ENCODE measurements at places on chromosomes 2 and 18.

DNA sequence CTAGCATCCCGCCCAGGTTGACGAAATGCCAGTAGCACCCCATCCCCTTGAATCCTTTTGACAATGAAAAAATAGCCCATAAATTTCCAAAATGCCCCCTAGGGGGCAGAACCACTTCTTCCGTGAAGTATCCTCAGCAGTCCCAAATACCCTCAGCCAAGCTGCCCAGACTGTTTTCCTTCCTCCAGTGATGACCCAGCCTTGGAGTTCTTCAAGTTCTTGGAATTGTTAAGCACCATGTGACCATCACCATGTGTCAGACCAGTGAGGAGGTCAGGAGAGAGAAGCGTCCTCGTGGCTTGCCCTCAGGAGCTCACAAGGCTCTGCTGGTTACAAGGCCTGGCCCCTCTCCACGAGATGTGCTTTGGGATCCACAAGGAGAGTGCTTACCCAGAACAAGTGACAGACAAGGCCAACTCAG lies 1.4 kb upstream of the SLC23A3 start:
- no peak for DNase-seq

- DNase-seq, result no peak
Observed at GRCh38 chr2:157946919-157947557, 70.9 kb upstream of the ACVR1 start.

GRCh38 chr2:205792908-205793307 lies 110.6 kb downstream of the NRP2 start:
- no peak for DNase-seq

DNA sequence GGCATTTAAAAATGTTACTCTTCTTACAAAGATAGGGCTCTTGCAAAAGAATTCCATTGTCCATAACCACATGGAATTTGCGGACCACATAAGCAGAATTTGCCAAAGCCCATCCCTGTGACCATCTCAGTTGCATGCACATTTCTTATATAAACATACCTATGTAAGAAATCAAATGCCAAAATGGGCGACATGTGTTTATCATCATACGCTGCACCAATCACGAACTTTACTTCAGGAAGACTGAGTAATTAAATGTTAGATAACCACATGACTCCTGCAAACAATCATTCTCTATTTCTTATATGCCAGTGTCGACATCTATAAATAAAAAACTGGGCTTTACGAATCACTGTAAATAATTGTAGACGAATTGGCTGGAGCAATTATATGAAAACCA lies 186.1 kb upstream of the RBMS1 start:
- DNase-seq, result no peak

GRCh38 chr2:106866641-106867040 lies 19.3 kb downstream of the ST6GAL2 start:
- DNase-seq, result no peak

DNA sequence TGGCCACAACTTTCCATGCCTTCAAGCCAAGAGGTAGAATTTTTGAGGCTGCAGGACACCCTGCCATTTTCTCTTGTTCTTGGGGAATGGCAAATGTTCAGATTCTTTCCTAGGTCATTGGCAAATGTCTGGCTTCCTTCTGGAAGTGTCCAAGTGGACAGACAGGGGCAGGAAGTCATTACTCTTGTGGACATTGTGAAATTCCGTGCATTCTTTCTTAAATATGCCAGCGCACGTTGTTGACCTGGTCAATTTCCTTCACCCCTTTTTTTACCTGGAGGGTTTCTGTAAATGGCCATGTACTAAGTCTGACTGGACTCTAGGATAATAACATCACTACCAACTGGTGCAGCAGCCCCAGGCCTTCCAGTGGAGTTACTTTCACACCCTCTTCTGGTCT lies 13.9 kb downstream of the ASB18 start:
- DNase-seq, result no peak

DNA sequence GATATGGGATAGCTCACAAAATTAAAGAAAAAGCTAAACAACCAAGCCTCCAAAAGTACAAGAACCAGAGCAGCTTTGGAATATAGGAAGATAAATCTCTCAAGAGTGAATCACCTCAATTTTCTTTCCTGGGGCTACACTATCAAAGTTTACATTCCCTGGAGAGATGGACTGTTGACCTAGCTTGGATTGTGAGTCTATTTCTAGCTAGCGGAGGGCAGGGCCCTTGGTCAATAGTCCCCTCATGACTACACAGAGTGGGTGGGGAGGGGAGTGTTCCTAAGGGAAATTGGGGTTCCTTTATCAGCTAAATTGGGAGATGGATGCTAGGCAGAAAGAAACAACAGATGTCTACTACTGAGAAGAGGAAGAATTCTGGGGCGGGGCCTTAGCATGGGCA lies 29.9 kb upstream of the EIF2AK3 start:
- DNase-seq, result no peak

- DNase-seq, result no peak
Observed at GRCh38 chr2:25491966-25492532, 150.3 kb upstream of the DNMT3A start.

DNA sequence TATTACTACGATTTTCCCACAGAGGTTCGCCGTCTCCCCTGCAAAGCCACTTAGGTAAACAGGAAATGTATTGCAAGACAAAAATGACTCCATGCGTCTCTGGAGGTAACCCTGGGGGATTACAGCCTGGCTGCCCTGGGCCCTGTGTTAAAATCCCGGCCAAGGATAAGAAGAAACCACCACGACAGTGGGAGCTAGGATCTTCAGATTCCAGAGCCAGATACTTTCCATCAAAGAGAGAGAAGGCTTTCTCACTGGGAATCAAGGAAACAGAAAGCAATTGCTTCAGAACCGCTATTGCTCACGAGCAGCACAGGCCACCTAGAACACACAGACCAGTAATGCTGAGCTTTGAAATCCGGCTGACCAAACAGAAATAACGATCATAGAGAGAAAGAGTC lies 97.9 kb upstream of the ZNF516 start:
- DNase-seq, result no peak

- DNase-seq, result no peak
Observed at GRCh38 chr2:217916504-217917254, 86.1 kb downstream of the TNS1 start.

GRCh38 chr2:34368304-34368703 lies 769.2 kb upstream of the FAM98A start:
- no peak for DNase-seq

DNA sequence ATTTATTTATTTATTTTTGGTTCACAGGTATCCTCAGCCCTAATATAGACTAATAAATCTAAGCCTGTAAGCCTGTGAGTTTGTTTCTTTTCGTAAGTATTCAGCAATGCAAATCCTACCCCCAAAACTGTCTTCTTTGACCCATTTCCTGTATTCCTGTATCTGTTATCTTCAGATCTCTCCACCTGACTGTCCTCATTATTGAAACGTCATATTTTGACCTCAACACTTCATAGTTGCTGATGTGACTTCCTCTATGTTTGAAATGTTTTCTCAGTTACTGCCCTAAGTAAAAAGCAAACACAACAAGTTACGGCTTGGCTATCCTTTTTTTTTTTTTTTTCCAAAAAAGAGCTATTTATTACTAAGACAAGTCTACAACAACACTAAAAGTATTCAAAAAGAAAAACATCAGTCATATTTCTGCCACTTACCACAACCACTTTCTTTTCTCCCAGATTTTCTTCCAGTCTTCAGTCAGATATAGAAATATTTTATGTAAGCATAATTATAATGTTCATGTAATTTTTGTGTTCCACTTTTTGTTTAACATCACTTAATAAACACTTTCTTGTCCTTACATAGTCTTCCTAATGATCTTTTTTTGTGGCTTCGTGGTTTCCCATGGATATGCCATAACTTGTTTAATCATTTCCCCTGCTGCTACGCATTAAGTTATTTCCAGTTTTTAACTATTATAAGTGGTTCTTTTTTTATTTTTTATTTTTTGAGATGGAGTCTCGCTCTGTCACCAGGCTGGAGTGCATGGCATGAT lies 45.0 kb upstream of the EML4 start:
- no peak for DNase-seq

GRCh38 chr2:226581661-226582060 lies 218.0 kb downstream of the IRS1 start:
- no peak for DNase-seq

GRCh38 chr2:28217042-28217740 lies 175.5 kb upstream of the FOSL2 start:
- no peak for DNase-seq

GRCh38 chr2:191922736-191923651 lies 76.1 kb upstream of the CAVIN2 start:
- DNase-seq, result peak; percentile 44

GRCh38 chr2:178513876-178514275 lies 33.6 kb downstream of the PLEKHA3 start:
- no peak for DNase-seq

GRCh38 chr2:159028776-159029175 lies 60.3 kb downstream of the TANC1 start:
- DNase-seq, result no peak

GRCh38 chr2:191148281-191148680 lies 2.5 kb downstream of the STAT4 start:
- no peak for DNase-seq

DNA sequence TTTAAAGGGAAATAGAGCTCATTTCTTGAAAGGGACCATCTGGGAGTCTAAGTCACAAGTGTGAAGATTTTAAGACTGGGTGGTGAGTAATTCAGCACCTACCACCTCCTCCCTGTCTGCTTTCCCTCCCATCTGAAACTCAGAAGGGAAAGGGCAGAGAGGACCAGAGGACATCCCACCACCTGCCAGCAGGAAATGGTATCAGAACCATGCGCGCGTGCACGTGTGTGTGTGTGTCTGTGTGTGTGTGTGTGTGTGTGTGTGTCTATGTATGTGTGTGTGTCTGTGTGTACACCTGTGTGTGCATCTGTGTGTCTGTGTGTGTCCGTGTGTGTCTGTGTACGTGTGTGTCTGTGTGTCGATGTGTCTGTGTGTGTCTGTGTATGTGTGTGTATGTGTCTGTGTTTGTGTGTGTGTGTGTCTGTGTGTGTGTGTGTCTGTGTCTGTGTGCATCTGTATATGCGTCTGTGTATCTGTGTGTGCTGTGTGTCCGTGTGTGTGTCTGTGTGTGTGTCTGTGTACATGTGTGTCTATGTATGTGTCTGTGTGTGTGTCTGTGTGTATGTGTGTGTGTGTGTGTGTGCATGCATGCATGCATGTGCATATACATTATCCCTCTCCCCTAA lies 76.8 kb downstream of the ZFP36L2 start:
- no peak for DNase-seq

DNA sequence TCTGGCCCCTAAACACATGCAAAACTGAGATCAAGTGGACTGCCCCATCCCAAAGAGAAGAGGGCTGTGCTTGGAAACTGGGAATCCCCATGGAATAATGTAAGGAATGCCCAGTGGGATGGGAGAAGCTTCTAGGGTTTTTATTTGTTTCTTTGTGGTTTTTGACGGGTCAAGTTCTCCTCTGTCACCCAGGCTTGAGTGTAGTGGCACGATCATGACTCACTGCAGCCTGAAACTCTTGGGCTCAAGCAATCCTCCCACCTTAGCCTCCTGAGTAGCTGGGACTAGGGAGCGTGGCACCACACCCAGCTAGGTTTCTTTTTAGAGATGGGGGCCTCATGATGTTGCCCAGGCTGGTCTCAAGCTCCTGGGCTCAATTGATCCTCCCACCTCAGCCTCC lies 101.7 kb upstream of the ZSWIM2 start:
- no peak for DNase-seq

DNA sequence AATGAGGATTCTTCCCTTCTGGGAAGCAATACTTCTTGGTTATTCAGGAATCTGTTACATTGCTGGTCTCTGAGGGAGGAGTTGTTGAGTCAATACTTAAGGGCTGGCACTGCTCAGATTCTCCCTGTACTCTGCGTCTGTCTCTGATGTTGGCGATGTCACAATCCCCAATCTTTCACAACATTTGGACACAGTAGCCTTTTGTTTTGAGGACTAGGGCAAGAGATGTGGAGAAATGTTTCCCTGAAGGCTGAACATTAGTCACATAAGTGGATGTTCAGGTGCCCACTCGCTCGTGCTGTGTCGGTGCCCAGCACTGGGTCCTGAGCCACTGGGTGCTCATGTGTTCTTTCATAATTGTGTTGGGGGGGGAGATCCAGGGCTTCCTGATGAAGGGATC lies 55.0 kb downstream of the MAPK4 start:
- no peak for DNase-seq

DNA sequence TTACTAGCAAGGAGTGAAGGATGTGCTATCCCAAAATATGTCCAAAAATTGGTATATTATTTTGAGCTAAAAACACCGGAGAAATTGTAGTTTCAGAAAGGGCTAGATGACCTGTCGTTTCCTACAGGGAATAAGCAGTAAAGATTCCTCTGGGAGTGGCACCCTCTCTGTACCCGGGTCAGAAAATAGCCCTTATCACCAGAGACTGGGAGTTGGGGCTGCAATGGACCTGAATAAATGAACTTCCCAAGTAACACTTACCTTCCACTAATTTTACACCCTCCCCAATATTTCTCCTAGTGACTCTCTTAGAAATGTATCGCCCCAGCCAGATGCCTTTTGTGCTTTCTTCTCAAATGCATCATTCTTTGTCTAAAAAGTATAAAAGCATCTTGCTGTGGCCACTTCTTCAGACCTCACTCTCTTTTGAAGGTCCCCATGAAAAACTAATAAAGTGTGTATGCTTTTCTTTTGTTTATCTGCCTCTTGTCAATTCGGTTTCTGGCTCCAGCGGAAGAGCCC lies 734 bp upstream of the RMC1 start:
- no peak for DNase-seq

DNA sequence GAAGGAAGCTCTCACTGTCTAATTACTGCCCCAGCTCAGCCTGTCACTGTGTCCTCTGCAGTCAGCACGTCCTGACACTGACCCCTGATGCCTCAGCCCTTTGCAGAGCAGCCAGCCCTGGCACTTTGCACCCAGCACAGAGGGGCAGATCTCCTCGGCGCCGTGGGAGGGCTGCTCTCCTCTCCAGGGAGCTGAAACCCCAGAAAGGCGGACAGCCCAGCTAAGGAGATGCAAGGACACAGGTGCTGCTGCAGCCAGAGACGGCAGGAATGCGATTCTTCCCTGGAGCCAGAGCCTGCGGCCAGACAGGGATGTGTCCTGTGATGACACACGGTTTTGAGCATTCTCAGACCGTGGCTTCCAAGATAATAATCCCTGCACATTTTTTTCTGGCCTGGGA lies 34.5 kb upstream of the SIX3 start:
- DNase-seq, result no peak

GRCh38 chr2:38515155-38516074 lies 87.3 kb downstream of the HNRNPLL start:
- no peak for DNase-seq

GRCh38 chr2:233061591-233062450 lies 1.7 kb downstream of the INPP5D start:
- DNase-seq, result no peak

GRCh38 chr18:47260924-47261701 lies 9.7 kb upstream of the SKOR2 start:
- no peak for DNase-seq
